ENCODE measurements at places on chromosomes 3 and 15.

DNA sequence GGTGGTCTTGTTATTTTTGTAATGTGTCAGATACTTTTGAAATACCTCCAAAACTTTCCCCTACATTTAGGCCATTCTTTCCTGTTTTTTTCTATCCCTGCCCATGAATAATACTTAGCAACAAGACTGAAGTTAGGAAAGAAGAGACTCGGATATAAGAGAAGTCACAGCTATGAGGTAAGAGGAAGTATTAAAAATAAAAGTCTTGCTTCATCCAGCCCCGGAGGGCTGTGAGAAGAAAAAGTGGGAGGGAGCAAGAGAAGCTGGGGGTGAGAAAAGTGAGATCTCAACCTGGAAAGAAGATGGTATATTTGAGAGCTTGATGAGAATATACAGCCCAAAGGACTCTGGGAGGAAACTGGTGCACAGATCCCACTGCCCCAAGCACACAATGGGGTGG, 213.5 kb upstream of the CDIN1 start:
- DNase-seq = no peak

DNA sequence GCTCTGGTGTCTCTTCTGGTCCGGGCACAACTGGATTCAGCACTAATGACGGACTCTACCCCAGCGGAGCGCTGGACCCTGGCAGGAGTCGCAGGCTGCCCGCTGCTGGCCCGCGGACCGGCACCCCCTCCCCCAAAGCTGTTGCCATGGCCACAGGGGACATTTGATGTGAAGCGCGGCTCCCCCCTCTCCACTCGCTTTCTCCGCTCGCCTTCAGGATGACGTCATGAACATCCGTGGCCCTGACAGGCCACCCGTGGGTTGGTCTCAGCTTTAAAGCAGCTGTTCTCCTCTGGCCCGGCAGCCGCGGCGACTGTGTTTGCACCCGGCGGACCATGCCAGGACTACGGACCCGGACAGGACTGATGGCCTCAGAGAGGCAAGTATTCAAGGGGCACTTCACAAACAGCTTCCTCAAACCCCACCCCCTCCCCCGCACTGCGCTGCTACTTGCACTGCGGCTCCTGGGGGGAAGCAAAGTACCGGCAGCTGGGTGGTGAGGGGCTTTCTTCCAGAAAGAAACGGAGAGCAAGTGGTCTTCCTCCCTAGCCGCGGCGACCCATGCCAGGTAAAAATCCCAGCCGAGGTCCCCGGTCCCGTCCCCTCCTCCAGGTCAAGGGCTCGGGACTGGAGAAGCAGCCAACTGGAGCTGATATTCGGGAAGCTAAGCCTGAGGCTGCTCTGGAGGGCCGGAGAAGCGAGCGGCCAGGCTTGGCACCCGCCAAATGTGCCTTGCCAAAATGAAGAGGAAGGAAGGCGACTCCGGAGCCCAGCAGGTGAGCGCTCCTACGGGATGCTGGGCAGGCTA, 16.6 kb upstream of the AEN start:
- no peak for DNase-seq

- DNase-seq = no peak
These were observed 38.1 kb downstream of the SLCO2A1 start for GRCh38 chr3:133991637-133992036.

DNA sequence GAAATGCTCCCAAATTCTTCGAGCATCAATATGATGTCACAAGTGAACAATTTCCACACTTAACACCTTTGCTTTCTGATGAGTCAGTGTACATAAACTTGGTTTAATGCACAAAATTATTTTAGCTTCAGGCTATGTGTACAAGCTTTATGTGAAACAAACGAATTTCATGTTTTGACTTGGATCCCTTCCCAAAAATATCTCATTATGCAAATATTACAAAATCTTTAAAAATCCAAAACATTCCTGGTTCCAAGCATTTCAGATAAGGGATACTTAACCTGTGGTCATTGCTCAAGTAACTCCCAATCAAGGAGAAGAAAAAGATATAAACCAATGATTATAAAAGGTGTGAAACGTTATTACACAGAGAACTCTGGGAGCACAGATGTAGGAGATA, 25.2 kb downstream of the RAB5A start:
- no peak for DNase-seq

DNA sequence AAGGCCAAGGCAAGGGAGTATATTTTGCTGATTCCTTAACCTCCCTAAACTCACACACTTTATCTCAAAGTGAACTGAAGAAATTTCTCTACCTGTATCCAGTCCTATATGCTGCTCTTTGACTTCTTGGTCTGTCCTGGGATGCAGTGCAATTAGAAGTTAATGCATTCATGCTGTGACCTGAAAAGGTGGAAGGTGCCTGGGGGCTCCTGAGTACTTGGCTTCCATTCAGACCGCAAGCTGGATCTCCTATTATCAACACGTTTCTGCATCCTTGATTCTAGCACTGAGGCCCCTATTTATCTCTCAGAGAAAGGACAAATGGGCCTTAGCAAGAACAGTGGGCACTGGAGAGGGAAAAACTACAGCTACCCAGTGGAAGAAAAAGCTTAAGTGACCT, 17.7 kb upstream of the CADPS start:
- no peak for DNase-seq

- DNase-seq = no peak
These were observed 55.9 kb downstream of the THSD4 start for GRCh38 chr15:71171195-71171594.

- no peak for DNase-seq
These were observed 13.9 kb downstream of the SEC61A1 start for GRCh38 chr3:128066114-128066513.

GRCh38 chr15:69288531-69289341, 10.0 kb upstream of the PAQR5 start:
- DNase-seq = no peak

DNA sequence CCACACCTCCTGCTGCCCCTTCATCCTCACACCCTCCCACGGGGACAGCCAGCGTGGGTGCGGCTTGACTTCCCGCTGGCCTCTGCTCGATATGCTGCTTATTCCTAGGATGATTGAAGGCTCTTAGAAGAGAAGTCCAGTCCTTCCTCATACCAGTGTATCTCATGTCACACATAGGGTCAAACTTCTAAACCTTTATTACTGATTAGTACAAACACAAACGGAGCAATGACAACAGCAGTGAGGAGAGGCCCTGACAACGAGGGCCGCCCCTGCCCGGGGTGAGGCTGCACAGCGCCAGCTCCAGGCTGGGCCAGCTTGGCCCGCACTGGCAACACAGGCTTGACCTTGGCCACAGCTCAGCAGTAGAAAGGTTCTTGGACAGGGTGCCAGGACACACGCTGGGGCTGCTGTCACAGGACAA, 3.7 kb downstream of the CIB1 start:
- no peak for DNase-seq

DNA sequence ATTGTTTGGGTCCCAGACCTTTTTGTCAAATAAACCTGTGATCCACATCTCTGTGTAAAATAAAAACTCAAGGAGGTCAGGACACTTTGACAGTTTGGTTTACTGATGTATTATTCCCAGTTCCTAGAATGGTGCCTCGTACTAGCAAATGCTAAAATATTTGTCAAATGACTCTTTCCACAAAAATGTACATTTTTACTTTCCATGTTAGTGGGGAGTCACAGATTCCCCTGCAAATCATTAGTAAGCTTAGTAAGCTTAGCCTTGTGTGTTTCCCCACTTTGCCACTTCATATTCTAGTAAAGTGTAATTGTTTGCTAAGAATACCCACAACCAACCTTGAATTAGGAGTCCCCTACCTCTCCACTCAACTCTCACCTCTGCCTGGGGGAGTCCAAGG, 2.4 kb upstream of the MAGI1 start:
- no peak for DNase-seq

- DNase-seq = no peak
These were observed 567.8 kb downstream of the ROBO1 start for GRCh38 chr3:79199966-79200365.

DNA sequence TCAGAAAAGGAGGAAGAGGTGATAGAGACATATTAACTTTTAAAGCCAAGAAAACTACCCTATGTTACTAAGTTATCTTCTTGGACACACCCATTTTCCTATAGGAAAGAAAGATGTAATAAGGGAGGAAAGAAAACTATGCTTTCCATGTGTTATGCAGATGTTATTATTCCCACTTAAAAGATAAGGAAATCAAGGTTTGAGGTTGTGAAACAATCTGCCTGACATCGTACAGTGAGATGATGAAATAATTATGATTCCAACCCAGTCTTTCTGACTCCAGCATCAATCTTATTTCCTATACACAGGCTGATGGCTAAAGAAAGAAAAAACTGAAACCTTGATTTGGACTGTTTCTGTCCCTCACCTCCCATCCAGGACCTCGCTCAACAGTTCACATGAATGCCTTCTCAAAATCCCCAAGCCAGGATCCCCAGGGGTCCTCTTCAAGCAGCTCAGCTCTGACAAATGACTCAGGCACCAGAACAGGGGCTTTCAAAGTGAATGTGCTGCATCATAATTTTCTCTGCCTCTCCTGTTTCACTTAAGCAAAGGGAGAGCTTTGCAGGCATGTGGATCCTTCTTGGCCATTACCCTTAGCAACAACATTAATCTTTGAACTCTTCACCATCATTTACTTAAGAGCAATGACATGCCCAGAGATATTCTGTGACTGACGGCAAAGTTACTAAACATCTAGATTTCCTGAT, 12.4 kb upstream of the EID1 start:
- no peak for DNase-seq

DNA sequence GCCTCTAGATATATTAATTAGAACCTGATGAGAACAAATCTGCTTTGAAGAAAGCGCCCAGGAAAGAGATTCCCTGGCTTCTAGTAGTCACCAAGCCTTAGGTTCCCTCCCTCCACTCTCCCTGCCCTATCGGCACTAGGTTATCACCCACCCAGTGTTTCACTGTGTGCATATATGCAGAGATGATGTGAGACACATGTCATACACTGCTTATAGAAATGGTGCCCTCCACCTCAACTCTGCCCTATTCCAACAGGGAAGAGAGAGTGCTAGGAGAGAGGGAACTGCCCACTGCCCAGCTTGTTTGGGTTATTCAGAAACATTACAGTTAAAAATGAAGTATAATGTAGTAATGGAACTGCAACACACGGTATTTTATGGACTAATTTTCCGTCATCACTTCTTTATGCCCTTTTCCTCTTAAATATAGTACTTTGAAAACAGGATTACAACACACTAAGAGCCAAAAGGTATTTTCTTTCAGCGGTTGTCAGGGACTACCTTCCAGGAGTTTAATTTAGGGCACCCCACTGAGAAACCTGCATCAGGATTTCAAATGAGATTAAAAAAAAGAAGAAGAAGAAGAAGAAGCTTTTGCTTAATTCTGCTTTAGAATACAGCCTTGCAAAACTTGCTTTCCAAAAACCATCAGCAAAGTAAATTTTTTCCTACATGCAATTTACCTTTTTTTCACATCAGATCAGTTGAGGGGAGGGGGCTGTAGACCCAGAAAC, 55.3 kb downstream of the MEIS2 start:
- DNase-seq = no peak

GRCh38 chr3:12753275-12754028, 5.6 kb downstream of the TMEM40 start:
- DNase-seq = no peak

- DNase-seq = no peak
These were observed 50.2 kb downstream of the RAD54L2 start for GRCh38 chr3:51588724-51589123.

DNA sequence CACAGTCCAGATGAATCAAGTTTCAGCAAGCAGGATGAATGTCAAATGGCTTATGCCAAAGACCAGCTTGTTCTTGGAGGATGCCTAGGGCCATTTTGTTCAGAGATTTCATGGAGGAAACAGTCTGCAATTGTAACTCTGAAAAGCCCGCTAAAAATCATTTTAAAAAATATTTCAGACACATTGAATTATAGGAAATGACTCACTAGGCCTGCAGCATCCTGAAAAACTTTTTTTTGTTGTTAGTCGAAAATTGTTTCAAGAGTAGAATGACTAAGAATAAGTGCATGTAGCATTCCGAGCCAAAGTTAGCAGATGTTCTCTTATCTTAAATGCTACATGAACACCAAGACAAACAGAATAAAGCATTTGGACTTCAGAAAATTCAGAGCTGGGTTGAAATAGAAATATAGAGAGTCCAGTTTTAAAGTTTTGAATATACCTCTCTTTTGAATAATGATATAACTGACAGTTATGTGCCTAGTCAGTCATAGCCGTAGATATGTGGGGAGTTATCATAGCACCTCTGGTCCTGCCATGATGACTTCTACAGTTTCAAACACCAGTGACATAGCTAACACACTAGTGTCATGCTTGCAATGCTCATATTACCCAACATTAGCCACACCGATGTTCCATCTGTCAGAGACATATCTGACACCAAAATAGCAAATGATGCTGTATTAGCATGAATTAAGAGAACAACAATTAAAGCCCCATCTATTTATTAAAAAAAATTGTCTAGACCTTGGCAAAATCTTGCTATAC, 1462.8 kb upstream of the GBE1 start:
- no peak for DNase-seq

GRCh38 chr3:33482111-33482521, 41.9 kb upstream of the UBP1 start:
- DNase-seq = no peak

GRCh38 chr3:14725564-14726440, 50.9 kb downstream of the C3orf20 start:
- no peak for DNase-seq

DNA sequence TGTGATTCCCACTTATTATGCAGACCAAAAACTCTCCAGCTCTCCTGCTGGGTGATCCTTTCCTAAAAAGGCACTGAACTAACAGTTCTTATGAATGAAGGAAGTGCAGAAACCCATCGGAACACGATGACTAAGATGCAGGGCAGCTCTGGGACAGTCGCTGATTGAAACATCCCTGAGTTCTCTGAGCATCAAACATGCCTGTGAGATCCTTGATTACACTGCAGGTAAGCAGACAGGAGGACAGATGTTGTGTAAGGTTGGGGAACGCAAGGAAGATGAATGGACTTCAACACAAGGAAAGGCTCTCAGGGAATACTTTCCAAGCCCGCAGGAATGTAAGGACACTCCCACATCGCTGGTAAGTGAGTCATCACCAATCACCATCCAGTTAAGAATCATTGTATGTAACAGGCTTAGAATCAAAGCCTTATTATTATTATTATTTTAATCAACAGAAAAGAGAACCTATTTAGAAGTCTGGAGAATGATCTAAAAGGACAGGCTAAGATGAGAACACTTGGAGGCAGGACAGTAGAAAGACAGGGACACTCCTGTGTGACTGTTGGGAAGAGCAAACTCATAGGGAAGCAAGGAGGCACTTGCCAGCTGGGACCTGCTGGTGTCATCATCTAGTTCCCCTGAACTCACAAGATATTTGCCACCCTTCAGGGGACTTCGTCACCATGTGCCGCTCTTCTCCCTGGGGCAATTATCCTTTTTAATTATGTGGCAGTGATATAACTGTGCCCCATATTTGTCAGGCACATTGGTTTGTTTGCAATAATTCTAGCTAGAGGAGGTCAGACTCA, 26.0 kb downstream of the TMEM158 start:
- no peak for DNase-seq

GRCh38 chr15:69979262-69979661, 118.5 kb downstream of the TLE3 start:
- no peak for DNase-seq

GRCh38 chr15:68585574-68586273, 6.9 kb downstream of the CORO2B start:
- no peak for DNase-seq

GRCh38 chr15:51619331-51620035, 3.1 kb downstream of the DMXL2 start:
- no peak for DNase-seq

GRCh38 chr3:130811557-130811956, 64.9 kb upstream of the PIK3R4 start:
- DNase-seq = no peak

GRCh38 chr3:93855401-93855800, 118.3 kb downstream of the PROS1 start:
- no peak for DNase-seq

Data from activated CD4-positive, CD25-positive, alpha-beta regulatory T cell treated with anti-CD3 and anti-CD28 coated beads, Interleukin-2, amount 50 U/mL, for 16 hours (primary cell).